Retina (tissue), 1 donor: ENCODE measurements at places on chromosomes 3 and 15.

- no peak for DNase-seq
These were observed 153.8 kb downstream of the SEMA6D start for GRCh38 chr15:47870956-47871625.

DNA sequence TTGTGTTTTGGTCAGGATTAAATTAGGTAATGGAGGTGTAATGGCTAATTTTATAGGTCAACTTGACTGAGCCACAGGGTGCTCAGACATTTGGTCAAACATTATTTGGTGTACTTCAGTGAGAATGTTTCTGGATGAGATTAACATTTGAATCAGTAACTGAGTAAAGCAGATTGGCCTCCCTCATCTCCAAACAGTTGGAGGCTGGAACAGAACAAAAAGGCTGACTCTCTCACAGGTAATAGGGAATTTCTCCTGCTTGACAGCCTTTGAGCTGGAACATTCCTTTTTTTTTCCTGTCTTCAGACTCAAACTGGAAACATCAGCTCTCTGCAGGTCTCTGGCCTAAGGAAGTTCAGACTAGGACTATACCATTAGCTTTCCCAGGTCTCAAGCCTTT is 280.7 kb downstream of the ZBTB20 start:
- no peak for DNase-seq

DNA sequence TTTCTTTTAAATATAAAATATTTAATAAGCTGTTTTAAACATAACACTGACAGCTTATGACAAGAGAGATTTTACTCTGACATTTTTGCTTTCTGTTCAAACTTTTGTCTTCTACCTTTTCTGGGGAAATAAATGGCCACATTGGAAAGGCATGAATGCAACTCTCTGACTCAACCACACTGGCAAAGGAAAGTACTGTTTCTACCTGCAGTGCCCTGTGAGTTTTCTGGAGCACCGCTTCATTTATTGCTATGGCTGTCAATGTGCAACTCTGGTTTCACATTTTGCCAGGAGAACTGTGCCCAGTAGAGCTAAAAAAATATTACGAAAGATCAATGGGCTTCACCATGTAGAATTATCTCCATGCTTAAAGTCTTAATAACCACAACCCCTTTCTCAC is 15.1 kb downstream of the PDZRN3 start:
- no peak for DNase-seq

GRCh38 chr15:38335116-38335515 is 82.5 kb downstream of the SPRED1 start:
- peak; percentile 32 for DNase-seq

DNA sequence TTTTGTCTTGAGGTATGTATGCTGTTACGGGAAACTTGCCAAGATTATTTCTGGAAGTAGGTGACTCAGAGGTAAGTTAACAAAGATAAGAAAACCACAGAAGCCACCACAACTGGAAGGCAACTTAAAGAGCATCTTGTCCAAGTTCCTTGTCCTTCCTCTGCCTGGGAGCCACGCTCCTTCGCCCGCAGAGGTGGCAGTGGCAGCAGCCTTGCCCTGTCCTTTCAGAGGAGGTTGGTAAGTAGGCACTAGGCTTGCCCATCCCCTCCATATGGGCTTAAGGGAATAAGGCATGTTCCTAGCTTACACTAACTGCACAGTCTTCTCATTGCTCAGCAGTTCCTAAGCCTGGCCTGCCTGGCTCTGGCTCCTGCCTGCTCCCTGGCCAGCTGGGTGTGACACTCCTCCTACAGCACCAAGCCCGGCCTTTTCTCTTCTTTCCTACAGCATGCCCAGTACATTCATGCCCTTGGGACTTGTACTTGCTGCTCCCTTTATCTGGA is 48.0 kb upstream of the RAB6B start:
- DNase-seq: no peak

DNA sequence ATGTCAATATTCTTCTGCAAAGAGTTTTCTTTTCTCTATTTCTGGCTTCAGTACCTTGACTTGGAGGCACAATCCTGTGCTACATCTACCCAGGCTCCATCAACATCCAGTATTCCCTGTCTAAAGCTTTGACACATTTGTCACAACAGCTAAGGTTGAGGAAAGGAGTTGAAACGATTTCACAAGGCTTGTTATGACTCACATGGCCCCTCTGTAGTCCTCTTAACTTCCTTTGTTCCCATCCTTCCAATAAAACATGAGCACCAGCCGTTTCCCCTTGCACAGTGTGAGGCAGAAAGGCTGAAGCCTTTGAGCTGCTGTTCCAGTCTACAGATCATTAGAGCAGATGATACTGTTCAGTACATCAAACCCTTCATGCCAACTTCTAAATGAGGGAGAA is 163.0 kb upstream of the TMCO5A start:
- DNase-seq: no peak

DNA sequence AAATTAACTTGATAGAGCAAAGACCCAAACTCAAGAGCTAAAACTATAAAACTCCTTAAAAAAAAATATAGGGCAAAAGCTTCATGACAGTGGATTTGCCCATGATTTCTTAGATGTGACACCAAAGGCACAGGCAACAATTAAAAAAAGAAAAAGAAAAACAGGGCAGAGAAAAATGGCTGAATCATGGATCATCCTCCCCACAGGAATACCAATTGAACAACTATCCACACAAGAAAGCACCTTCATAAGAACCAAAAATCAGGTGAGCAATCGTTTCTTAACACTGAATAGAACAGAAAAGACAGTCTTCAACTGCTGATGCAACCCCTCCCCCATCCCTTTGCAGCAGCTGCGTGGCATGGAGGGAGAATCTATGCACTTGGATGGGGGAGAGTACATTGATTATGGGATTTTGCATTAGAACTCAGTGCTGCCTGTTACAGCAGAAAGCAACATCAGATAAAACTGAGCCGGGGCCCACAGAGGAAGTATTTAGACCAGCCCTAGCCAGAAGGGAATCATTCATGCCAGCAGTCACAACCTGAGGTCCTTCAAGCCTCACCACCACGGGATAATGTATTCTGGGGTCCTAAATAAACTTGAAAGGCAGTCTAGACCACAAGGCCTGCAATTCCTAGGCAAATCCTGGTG is 15.7 kb downstream of the C3orf33 start:
- DNase-seq: no peak

GRCh38 chr3:114011059-114011797 is 45.1 kb downstream of the CCDC191 start:
- DNase-seq: no peak

GRCh38 chr3:32660634-32661033 is 24.4 kb upstream of the CNOT10 start:
- DNase-seq: no peak

DNA sequence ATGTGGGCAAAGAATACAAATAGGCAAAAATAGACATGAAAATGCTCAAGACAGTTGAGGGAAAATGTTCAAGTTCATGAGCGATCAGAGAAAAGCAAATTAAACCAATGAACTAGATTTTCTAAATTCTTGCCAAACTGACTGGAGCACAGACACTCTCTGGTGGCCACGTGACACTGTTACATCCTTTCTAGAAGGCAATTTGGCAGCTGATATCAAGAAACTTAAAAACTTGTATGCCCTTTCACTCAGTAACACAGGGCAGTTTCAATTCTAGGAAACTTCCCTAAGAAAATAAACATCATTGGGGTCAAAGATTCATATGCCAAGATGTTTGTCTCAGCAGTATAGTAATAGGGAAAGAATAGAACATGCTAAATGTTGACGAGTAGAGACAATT is 52.2 kb downstream of the ABHD5 start:
- DNase-seq: no peak

DNA sequence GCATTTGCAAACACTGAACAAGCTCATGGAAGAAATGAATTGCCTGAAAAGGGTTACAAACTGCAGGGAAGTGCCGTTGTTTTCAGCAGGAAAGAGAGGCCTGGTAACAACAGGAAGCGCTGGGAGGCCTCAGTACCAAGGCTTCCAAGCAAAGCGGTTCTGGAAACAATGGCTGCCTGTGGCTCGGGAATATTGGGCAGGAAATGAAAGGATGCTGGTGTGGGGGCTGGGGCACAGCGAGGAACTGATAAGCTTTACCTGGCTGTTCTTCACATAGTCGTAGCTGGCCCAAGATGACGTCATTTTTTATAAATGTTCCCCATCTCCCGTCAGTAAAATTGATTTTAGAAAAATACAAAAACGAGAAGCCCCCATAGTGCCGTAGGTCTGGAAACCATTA is 55.9 kb downstream of the ARHGAP31 start:
- DNase-seq: peak; percentile 9

DNA sequence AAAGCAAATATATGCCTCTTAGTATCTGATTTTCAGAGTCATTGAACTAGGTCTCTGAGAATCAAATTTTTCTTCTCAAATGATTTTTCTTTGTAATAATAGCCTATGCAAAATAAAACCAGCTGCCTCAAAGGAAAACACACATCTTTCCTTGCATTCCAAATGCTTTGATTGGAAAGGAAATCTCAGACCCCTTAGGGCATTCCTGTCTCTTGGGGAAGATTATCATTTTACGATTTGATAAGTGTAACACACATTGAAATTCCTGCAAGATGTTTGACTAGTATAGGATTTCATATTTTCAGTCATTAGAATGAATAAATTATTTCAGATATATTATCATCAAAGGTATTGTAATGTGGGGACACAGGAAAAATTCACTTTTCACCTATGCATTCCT is 244.8 kb downstream of the EPHA6 start:
- no peak for DNase-seq

- DNase-seq: no peak
These were observed 67.4 kb upstream of the LARS2 start for GRCh38 chr3:45320986-45321385.
